Activated CD4-positive, alpha-beta T cell treated with anti-CD3 and anti-CD28 coated beads for 36 hours (primary cell): ENCODE measurements at places on chromosomes 5 and 9. TPM values are rescaled to one million over a fixed set of nuclear protein-coding genes. Genes with fewer than 3 reads are reported as not detected.

CCDC171 gene
- 2.8 TPM for total RNA-seq

SVEP1 gene
- total RNA-seq: not detected

WWC1 gene
- 2.2 TPM for total RNA-seq

POLR3G gene
- total RNA-seq: 18.4 TPM

- no peak for DNase-seq
Measured at GRCh38 chr9:109442716-109443115, 55.4 kb downstream of the PTPN3 start.

GRCh38 chr5:55603922-55604321 lies 69.2 kb upstream of the PLPP1 start:
- DNase-seq: no peak

- DNase-seq: peak; percentile 78
Measured at GRCh38 chr5:170254056-170254455, 21.3 kb downstream of the C5orf58 start.

GRCh38 chr9:127116957-127117356 lies 5.5 kb downstream of the ANGPTL2 start:
- DNase-seq: no peak

DNA sequence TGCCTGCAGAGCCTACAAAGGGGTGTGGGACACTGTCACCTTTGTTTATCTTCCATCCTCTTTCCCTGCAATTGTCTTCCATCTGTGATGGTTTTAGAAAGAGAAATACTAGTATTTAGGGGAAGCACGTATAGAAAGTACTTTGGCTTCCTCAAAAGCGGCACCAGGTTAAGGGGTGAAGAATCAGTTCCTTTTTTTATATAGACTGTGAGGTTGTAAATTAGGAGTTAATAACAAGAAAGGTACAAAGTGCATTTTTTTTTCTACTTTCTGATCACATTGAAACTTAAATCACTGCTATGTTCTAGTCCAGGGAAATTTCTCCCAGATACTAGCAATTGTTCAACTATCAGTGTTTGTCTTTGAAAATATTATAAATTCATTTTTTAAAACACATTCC lies 219.3 kb downstream of the CEMIP2 start:
- no peak for DNase-seq

DNA sequence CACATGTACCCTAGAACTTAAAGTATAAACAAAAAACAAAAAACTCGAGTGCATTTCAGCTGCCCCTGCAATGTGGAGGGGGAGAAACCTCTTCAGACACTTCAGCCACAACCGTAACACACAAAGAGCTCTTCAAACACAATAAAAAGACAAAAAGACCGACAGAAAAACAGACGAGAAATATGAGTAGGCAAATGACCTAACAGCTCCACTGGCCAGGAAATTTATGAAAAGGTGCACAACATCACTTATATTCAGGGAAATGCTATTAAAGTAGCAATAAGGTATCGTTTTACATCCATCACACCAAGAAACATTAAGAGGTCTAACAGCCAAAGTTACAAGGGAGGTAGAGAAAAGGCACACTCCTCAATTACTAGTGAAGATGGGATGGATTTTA lies 6.2 kb downstream of the ZBED3 start:
- DNase-seq: no peak

GRCh38 chr5:38642189-38642911 lies 85.9 kb upstream of the LIFR start:
- DNase-seq: no peak

DNA sequence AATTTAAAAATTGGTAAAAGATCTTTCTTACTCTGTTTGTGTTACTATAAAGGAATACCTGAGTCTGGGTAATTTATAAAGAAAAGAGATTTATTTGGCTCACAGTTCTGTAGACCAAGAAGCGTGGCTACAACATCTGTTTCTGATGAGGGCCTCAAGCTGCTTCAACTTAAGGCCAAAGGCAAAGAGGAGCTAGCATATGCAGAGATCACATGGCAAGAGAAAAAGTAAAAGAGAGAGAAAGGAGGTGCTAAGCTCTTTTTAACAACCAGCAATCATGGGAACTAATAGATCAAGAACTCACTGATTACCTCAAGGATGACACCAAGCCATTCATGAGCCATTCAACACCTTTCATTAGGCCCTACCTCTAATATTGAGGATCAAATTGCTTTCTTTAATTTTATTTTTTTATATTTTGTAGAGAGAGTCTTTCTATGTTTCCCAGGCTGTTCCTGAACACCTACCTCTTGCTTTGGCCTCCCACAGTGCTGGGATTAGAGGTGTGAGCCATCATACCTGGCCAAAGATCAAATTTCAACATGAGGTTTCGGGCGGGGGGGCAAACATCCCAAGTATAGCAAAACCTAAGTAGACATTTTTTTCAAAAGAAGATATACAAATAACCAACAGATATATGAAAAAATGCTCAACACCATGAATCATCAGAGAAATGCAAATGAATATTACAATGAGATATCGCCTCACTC lies 16.0 kb upstream of the SHC3 start:
- DNase-seq: no peak

GRCh38 chr9:123335193-123335985 lies 20.6 kb upstream of the CRB2 start:
- no peak for DNase-seq

GRCh38 chr5:143174714-143175398 lies 228.6 kb downstream of the NR3C1 start:
- no peak for DNase-seq

DNA sequence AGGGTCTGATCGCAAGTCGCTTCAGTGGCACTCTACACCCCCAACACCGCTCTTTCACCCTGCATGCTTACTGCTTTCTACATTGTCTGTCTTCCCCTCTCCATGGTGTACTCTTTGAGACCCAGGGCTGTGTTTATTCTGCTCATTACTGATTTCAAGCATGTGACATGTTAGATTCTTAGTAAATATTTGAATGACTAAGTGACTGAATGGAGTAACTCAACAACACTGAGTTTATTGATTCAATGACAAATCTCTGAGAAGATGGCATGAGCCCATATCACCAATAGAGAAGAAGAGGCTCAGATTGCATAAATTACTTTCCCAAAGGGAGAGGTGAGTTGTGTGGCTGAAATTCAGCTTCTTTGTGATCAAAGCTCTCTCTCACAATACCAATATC lies 89.7 kb upstream of the OSMR start:
- DNase-seq: no peak

DNA sequence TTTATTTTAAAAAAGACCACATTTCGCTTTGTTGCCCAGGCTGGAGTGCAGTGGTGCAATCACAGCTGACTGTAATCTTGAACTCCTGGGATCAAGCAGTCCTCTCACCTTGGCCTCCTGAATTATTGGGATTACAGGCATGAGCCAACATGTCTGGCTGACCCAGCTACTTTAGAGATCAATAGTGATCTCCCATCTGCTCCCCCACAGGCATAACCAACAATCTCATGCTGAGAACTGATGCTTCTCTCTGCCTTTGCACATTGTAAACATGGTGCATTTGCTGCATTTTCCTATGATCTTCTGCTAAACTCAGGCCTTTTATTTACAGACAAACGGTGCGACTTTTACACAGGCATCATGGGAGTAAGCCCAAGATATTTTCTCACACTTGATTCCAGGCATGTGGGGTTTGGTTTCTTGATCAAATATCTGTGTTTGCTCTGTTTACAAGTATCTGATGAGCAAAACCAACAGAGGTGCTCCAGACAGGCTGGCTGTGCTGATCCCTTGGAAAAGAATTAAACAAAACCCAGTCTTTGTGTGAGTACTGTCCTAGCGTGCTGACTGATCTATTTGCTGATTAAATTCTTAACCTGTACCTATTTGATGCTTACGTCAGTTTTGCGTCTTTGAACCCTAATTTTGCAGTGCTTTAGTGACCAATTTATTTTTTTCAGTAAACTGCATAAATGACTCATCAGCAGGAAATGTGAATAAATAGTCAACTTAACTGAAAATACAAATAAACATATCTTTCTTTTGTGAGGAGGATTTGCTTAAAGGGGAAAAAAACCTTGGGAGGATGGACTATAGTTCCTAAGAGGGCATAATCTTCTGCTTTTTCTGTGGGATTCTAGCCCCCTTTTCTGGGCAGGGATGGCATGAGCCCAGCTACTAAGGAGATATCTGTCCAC lies 191.7 kb upstream of the NR3C1 start:
- no peak for DNase-seq
